ENCODE measurements at places on chromosomes 1 and 21.

- DNase-seq, result no peak
Observed at GRCh38 chr21:35561116-35561515, 499.2 kb downstream of the SETD4 start.

DNA sequence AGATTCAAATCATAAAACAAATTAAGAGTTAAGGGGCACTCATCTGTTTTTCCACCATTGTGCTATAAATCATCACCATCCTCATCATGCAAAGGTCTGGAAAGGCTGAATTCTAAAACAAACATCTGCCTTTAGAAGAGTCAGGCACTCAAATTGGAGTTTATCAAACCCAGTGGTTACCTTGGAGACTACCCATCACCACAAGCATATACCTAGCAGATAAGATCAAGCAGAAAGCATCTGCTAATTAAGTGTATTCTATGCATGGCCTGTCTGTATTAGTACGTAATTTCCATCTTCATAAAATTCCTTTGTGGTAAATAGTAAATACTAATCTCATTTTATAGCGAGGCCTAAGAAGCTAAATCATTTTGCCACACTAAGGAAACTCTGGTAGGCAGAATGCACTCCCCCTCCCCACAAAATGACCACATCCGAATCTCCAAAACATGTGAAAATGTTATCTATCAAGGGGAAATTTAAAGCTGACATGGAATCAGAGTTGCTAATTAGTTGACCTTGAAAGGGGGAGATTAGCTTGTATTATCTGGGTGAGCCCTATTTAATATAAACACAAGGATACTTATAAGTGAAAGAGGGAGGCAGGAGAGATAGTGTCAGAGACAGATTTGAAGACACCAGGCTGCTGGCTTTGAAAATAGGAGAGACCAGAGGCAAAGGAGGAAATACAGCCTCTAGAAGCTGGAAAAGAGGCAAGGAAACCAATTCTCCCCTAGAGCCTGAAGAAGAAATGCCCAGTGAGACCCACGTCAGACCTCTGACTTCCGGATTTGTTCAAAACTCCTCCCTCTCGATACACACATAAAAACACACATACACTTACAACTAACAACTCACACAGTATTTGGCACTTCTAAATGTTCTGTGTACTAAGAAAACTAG lies 23.2 kb downstream of the ARID4B start:
- DNase-seq, result peak; percentile 47

DNA sequence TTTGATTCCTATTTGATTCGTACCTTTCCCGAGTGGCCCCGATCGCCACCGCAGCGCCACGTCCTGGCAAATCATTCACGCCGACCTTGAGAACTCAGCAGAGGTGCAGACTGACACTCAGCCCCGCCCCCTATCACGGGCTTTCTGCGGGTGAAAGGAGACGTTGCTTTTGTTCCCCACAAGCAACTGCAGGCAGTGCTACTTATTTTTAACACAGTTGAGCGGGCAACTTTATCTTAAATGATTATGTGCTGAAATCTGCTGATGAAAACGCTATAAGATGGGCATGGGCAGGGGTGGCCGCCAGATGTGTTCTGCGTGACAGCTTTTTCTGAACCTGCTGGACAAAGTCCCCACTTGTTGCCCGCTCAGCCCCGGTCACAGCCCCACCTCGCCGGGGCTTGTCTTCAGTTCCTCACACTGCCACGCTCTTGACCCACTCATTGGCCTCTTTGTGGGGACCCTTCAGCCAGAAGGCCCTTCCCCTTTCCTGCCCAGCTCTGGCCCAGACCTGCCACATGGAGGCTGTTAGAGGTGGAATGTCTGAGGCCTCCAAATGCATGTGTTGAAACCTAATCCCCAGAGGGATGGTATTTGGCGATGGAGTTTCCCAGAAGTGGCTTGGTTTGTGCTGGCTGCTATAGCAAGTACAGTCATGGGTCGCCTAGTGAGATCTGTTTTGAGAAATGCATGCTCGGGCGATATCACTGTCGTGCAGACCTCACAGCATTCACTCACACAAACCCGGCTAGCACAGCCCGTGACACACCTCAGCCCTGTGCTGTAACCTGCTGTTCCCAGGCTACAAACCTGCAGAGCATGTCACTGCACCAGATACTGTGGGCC lies 15.7 kb upstream of the PDXK start:
- DNase-seq, result peak; percentile 16

DNA sequence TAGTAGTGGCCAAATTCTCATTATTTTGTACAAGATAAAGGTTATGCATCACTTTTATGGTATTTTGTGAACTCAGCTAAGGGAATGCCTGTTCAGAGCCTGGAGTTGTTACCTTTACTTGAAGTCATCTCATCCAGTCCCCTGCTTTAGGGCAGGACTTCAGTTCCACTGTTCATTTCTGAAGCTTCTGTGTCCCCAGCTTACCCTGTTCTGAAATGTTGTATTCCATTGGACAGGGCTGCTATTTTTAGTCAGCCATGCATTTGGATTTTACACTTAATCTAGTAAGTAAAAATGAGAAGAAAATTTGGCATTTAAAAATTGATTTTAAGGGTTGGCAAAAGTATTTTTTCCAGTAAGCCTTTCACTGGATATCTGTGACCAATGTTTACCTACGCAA lies 11.6 kb upstream of the C4BPB start:
- no peak for DNase-seq

DNA sequence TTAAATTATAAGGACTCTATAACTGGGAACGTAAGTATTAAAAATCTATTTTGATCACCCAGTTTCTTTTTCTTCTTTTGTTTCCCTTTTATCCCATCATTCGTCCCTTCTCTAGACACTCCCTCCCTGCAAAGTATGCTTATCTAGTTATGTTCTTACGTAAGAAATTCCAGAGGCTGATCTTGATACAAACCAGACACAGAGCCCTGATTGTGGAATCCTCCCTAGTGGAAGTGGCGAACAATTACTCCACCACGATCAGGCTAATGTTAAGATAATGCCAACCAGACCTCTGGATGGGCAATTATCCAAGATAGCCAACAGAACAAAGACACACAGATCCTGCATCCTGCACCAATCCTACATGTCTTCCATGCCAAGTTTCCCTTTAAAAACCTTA lies 1557.4 kb downstream of the PLA2G4A start:
- no peak for DNase-seq

DNA sequence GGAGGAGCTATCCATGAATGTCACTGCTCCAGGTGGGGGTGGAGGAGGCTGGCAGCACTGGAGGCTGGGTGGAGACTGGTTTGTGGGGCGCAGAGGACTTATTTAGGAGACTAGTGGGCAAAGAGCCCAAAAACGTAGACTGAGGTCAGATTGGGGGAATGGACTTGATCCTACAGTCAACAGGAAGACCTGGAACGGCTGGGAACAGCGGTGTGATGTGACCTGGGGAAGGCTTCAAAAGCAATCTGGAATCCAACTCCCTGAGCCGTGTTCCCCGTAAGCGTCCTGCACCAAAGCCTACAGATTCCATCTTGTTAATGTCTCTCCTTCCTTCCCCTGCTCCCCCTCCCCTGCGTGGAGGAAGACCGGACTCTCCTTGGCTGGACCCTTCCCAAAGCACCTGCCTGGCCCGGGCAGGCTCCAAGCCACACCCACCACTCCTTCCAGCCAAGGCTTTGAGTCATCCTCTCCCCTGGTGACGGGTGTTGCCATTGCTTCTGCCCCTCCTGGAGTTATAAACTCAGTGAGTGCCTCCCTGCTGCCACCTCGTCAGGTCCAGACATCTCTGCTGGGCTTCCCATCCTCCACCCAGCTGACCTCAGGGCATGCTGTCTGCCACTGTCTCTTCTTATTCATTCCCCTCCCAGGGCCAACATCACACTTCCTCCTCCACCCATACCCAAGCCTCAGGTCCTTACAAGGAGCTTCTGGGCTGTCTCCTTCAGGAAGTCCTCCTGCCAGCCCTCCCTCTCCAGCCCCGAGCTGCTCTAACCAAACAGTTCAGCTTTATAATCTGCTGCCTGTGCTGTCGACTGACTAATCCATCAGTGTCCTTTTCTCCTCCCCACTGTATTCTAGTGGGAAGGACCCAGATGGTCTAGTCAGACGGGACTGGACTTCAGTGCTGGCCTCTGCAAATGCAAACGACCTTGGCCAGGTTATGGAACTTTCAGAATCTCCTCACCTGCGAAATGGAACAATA lies 1.6 kb upstream of the CLSTN1 start:
- DNase-seq, result peak; percentile 66

GRCh38 chr1:164325786-164326185 lies 233.2 kb upstream of the PBX1 start:
- DNase-seq, result no peak

GRCh38 chr21:46459356-46460112 lies 843 bp downstream of the DIP2A start:
- no peak for DNase-seq

GRCh38 chr1:73659136-73659535 lies 538.8 kb downstream of the LRRIQ3 start:
- DNase-seq, result no peak

DNA sequence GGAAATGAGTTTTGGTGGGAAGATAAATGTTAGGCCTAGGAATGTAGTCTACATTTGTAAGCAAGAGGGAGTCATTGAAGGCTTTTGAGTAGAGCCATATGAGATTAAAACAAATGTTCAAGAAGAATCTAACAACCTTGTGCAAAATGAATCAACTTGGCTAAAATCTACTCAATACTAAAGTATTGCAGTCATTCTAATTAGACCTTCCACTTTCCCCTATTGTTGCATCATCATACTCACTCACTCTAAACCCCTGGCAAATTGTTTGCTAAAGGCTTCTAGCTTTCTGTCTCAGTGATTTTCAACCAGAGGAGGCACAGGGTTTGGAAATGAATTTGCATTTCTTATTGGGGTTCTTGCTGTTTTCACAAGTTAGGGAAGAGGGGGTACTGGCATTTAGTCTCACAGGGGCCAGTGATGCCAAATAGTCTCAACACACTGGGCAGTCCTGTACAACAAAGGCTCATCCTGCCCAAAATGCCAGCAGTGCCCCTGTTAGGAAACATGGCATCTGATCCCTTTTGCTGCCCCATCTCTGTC lies 85.3 kb downstream of the SEC16B start:
- DNase-seq, result no peak

- no peak for DNase-seq
Observed at GRCh38 chr1:38528623-38529022, 330.9 kb downstream of the RRAGC start.

DNA sequence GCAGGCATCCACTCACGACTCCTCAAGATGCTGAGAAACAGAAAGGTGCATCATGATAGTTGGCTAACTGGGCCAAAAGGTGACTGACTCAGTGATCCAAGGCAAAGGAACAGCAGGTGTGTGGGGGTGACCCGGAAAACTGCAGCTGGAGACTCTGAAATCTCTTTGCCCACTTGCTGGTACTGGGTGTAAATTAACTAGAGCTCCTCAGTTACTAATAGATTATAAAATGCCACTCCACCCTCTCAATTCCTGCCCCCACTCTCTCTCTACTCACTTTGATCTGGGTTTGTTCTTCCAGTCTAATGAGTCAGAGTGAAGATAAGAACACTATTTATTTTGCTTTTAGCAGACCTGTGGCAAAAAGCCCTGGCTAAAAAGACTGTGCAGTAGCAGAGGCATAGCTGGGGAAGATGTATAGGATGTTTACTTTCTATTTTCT lies 7.2 kb upstream of the PIGC start:
- DNase-seq, result no peak

DNA sequence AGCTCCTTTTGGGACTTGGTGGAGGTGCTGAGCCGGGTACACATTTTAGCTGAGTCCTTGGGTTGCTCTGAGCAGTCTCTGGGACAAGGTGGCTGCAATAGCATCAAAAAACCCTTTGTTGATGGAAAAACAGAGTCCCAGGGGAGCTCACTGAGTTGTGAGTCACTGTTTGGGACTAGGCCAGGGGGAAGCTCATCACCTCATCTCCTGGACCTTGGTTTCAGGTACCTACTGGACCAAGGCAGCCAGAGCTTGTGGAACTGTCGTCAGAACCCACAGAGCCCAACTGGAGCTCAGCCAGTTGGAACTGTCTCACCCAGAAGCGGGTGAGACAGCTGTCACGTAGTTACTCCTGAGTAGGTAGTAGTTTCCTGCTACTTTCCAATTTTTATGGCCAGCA lies 146.7 kb downstream of the HLX start:
- DNase-seq, result peak; percentile 45

GRCh38 chr1:56507925-56508522 lies 71.3 kb downstream of the PLPP3 start:
- no peak for DNase-seq

GRCh38 chr1:172654535-172654934 lies 4.4 kb upstream of the FASLG start:
- no peak for DNase-seq

DNA sequence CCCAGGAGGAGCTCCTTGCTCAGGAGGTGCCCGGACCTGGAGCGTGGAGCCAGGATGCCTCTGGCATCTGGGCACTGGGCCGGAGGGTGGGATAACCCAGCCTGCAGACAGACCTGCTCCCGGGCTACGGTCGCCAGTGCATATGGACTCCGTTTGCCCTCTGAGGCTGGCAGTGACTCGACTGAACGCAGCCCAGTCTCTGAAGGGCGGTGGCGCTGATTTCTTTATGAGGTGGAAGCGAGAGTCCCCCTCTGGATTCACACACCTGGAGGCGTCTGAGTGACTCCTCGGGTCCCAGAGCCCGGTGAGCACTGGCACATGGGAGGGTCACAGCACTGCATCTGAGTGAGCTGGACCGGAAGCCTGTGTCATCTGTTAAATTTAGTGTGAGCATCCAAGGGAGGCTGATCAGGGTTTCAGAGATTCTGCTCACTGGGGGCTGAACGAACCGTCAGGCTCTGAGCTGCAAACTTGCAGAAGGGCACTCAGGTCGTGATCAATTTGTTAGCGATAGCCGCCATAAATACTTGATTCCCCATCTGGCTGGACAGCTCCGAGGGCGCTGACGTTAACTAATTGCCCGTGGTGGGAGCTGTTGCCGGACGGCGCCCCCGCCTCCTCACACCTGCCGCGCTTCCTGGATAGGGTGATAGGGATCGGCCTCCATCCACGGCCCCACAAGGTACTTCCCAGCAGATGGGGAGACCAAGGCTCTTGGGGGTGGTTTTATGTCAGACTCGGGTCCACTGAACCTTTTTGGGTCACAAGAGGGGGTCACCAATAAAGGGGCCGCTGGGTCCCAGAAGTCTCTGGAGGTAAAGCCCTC lies 60.7 kb upstream of the TTC34 start:
- DNase-seq, result no peak

GRCh38 chr1:94821636-94822305 lies 1.6 kb downstream of the SLC44A3 start:
- DNase-seq, result no peak

GRCh38 chr1:70990469-70991253 lies 57.0 kb downstream of the PTGER3 start:
- DNase-seq, result no peak
